Activated T-cell treated with anti-CD3 and anti-CD28 coated beads, Interleukin-2, amount 50 U/mL, for 72 hours (primary cell): ENCODE measurements at places on chromosomes 16 and 17.

GRCh38 chr17:15290605-15291004, 25.5 kb upstream of the PMP22 start:
- no peak for DNase-seq

- DNase-seq = no peak
Measured at GRCh38 chr17:74499992-74500391, 31.3 kb downstream of the CD300LB start.

DNA sequence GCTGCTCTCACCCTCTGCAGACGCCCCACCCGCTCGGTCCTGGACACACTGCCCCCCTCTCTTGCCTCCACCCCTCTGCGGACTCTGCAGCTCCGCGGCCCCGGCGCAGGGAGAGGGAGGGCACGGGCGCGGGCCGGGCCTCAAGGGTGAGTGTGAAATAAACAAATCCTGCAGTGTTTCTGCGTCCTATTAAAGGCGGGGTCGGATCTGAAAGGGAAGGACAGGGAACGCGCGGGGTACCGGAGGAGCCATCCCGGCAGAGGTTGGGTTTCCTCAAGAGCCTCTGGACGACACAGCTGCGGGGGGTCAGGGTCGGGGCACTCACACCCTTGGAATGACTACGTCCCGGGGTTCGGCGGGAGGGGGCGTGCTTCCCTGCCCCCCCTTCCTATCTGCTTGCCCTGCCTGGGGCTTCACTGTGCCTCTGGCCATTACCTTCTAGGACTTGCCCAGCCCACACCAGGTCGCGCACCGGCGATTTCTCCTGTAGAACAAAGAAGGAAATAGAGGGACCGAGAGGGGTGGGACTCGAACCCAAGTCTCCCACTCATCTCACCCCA, 466 bp upstream of the HSF4 start:
- DNase-seq = peak; percentile 15

DNA sequence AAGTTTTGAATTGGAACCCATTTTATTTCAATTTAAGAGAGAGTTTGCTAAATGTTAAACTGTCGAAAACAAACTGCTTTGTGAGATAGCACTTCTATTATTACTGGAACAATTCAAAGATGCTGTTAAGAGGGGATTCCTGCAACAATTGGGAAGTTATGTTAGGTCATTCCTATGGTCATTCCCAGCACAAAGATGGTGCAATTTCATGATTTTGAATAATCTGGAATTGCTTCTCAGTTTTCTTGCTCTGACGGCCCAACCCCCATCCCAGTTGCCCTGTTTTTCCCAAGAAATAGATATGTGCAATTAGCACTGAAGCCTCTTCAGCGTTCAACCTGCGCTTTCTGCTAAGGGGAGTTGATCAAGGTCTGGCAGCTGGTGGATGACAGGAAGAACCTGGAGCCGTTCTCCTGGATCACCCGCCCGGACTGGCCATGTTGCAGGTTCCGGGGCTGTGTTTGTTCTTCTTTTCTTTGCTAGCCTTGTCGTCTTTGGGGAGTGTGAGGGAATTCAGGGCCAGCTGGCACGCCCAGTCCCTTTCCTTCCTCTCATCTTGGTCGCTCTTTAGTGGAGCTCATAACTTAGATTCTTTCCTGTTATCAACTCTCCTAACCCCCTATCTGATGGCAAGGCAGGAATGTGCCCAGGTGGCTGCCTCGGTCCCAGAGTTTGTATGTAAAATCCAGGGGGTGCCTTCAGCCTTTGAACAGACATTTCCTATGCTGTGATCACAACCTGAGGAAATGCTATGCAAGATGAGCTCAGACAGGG, 29.0 kb upstream of the IRF8 start:
- no peak for DNase-seq

- DNase-seq = peak; percentile 86
Measured at GRCh38 chr17:68435876-68436842, 21.1 kb downstream of the WIPI1 start.

- peak; percentile 83 for DNase-seq
Measured at GRCh38 chr17:1487939-1488825, 4.3 kb downstream of the MYO1C start.

DNA sequence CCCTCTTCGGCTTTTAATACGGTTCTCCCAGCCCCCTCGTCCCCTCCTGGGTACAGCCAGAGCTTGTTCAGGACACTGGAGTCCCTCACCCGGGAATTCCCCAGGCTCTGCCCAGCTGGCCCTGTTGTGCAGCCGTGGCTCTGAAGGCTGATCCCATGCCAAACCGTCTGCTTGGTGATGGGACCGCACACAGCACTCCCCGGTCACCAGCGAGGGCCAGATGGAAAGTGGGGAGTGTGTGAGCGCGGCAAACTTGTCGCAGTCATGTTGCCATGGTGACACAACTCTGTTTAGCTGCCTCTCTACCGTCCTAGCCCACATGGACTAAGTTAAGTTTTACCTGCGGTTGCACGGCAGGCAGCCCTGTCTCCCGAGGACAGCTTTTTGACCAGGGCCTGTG, 107.9 kb downstream of the RAP1GAP2 start:
- DNase-seq = no peak

- DNase-seq = no peak
Measured at GRCh38 chr17:29575511-29576213, 7.2 kb downstream of the TP53I13 start.

DNA sequence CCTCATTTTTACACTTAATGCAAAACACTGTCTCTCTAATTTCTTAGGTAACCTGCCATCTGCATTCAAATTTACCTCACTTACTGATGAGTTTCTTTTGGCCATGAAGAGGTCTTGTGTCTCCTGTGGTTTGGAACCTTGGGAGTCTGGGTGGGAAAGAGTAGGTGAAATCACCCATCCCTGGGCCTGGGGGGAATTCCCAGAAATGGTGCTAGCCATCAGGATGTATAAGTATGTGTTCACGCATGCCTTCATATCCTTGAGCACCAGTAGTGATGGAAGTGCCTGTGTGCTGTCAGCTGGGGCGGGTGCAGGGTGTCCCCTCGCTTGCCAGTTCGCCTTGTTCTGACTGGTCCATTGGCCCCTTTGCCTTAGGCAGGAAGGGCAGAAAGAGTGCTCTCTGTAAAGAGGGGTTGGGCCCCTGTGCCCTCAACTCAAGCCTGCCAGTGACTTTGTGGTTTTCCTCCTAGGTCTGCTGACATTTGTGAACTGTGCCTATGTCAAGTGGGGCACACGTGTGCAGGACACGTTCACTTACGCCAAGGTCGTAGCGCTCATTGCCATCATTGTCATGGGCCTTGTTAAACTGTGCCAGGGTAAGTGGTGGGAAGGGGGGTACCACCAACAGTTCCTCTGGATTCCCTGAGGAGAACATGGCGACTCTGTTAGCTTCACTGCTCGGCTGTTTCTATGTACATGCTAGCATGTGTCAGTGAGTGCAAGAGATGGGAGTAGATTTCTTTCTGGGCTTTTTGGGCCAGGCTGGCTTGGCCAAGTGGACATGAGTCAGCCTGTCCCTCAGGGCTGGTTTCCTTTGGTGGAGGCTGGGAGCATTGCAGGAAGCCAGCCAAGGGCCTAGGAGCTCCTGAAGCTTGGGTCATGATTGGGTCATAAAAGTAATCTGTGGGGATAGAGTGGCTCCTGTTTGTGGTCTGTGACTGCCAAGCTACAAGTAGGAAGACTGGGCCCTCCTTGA, 23.2 kb downstream of the SLC7A6OS start:
- DNase-seq = peak; percentile 49

GRCh38 chr16:15427648-15428239, 6.6 kb upstream of the BMERB1 start:
- DNase-seq = peak; percentile 57

DNA sequence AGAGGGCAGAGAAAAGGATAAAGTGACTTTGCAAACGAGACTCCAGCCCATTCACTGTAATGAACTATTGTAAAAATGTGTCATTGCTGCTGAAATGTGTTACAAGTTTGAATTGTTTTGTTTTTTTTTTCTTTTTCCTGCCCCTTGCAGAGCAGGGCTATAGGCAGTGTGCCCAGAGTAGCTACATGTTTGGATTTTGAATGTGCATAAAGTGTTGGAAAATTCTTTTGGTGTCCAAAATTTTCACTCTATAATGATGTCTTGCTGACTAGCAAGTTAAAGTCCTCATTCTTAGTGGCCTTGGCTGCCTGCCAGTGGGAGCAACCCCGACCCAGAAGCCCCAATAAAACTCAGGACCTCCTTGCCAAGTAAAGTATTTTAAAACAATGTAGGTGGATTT, 66.5 kb downstream of the IGF2BP1 start:
- DNase-seq = no peak

DNA sequence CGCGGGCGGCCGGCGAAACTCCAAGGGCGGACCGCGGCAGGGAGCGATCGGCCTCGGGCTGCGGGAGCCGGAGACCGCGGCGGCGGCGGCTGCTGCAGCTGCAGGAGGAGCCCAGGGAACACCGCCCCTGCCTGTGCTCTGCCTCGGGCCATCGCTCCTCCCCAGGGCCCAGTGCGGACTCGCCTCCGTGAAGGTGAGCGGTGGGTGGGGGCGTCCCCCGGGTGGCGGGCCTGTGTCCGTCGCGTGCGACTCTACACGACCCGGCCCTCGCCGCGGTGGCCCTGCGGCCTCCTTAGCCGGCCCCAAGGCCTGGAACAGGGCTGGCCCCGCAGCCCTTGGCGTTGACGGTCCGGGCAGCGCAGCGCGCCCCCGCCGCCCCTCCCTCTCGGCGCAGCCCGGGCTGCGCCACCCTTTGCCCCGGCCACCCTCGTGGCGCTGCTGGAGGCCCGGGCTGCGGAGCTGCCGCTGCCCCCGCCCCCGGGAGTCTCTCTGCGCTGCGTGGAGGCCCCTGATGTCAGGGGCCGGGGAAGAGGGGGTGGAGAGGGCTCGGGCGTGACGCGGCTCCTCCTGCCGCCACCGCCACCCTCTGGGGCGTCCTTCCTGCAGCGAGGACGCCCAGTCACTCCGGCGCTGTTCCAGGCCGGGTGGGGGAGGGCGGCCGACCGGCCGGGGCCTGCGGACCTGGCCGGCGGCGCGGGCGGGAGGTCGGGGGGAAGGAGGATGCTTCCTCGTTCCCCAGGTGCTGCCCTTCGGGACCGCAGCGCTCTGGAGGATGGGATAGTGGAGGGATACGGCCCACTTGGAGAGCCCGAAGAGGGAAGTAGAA, 485 bp downstream of the DYNLL2 start:
- peak; percentile 74 for DNase-seq

DNA sequence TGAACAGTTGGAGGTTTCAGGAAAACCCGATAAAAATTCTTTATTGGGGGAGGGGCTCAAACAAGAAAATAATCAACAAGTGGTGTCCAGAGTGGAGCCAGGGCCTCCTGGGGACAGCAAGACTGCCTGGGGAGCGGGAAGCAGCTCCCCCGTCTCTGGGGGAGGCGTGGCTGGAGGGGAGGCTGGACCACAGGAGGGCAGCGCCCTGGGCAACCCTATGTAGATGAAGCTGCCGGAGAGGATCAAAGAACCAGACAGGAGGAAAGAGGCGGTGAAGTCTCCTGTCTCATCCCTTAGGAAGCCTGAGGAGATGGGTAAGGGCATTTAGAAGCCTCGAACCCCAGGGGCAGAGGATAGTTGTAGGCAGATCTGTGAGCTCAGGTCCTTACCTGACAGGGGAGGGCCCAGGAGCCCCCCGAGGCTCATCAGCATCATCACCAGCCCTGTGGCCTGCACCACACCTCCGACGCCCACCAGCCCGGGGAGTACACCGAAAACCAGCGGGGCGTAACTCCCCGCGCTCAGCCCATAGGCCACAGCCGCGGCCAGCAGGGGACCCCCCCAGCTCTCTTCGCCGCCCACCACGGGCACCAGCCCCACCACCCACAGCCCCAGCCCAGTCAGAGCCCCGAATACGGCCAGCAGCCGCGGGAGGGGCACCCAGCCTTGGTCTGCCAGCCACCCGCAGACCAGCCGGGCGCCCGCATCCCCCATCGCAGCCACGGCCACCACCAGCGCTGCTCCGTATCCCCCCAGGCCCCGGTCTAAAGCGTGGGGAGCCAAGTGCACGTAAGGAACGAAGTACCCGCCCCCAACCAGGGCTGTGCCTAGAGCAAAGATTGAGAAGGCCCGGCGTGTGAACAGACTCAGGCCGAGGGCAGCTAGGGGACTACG, 2.0 kb downstream of the SLC16A11 start:
- DNase-seq = no peak

- no peak for DNase-seq
Measured at GRCh38 chr17:43550754-43551153, 4.6 kb upstream of the ETV4 start.

GRCh38 chr17:4788807-4789700, at the start of gene GLTPD2:
Gene GLTPD2, plus strand, starts transcription at chr17:4788964. Its CDS starts 48 bp downstream, at chr17:4789012.
- no peak for DNase-seq

- no peak for DNase-seq
Measured at GRCh38 chr17:27320222-27320560, 26.3 kb downstream of the WSB1 start.

GRCh38 chr16:84754956-84755672, 55.3 kb downstream of the USP10 start:
- DNase-seq = no peak

DNA sequence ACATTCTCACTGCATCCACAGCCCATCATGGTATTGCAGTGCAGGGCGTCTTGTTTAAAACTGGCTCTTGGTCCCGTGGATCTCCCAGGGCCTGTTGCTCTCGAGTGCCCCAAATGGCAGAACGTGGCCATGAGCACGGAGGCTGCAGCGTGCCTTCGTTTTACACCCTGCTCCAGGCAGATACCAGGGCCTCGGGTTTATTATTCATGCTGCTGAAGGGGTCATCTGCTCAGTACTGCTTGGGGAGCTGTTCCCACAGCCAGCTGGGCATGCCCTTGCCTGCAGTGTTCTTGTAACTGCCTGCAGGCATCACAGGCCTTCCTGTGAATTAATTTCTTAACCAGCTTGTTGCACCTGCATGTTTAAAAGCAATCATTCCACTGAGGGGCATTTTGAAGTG, 129.7 kb upstream of the CHMP6 start:
- DNase-seq = peak; percentile 64

DNA sequence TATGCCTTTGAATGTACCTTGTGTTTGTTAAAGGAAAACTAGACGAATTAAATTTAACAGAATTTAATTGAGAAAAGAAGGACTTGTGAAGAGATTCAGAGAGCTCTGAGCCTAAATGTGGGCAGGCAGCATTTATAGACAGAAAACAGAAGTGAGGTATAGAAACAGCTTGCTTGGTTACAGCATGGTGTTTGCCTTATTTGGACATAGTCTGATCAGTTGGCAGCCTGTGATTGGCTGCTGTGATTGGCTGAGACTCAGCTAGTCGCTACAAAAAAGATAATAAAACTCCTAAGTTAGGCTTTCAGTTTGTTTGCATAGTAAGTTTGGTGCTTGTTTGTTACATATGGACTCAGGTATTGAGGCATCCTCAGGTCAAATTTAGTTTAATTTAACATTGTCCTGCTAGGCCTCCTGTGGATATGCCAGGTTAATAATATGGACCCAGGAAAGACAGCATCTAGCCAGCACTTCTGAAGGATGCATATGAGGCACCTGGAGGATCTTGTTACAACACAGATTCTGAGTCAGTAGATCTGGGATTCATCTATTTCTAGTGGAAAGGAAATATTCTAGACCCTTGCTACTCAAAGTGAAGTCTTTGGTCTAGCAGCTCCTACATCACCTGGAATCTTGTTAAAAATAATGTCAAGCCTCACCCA, 43.4 kb downstream of the SLFN5 start:
- DNase-seq = peak; percentile 18

- DNase-seq = no peak
Measured at GRCh38 chr17:44966348-44967025, 1.6 kb downstream of the C1QL1 start.
